ENCODE measurements at places on chromosomes 4 and X. TPM values are rescaled to one million over a fixed set of nuclear protein-coding genes. Genes with fewer than 3 reads are reported as not detected.

Gene LIMCH1
- 72.2 TPM for total RNA-seq

DNA sequence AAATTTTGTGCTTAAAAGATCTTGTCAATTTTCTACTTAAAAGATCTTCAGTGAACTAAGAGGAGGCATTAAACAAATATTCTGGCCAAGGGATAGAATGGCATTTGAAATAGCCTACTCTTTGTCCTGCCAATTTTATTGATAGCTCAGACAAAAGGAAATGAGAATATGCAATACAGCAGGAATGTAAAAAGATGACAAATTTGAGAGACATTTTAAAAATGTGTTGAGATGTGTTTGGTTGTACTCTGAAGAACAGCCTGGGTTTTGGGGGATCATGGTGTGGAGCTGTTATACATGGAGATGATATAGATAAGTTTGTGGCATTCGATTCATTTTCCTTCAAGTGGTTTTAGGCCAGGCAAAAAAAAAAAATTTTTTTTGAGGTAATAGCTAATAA, 11.6 kb upstream of the MAD2L1 start:
- DNase-seq: no peak
- no peak overlapping the region for H3K4me3 ChIP-seq
- H3K36me3 ChIP-seq: no peaks in the 10 kb centered on the region

Gene CSAG2
- not detected for total RNA-seq

GRCh38 chr4:169090484-169091215, 80.6 kb upstream of the CBR4 start:
- no peak for DNase-seq
- H3K27me3 ChIP-seq: no peaks in the 10 kb centered on the region
- no peaks in the 10 kb centered on the region for H3K4me1 ChIP-seq
- no peak overlapping the region for H3K4me3 ChIP-seq
